ENCODE measurements at places on chromosomes 5 and 9. TPM values are rescaled to one million over a fixed set of nuclear protein-coding genes. Genes with fewer than 3 reads are reported as not detected.

DNA sequence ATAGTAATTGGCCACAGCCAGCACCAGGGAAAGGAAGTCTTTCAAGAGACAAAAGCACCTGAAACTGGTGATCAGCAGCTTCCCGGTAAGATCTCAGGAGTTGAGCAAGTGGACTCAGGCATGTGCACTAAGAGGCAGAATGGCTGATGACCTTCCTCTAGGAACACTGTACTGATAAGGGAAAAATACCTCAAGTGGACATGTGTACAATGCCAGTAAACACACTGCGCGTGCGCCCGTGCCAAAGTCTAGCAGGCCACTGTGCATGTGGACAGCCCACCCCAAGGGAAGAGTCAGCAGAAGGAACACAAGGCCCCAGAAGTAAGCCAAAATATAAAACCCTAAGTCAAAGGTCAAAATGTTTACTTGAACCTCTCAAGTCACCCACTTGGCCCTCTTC, 423.0 kb downstream of the TUSC1 start:
- DNase-seq: no peak

DNA sequence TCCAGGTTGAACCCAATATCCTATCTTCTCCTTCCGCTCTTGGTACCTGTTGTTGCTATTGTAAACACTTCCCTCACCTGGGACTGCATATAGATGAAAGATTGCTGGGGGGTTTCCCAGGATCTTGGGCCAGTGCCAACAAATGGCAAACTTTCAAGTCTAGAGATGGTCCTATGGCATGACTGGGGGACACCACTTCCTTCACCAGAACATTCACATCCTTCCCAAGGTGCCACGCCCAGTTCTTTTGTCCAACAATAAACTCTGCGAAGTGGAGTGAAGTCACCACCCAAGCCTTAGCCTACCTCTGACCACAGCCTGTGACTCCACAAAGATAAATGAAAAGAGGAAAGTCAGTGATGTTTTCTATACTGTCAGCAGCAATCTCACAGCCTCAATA, 34.4 kb downstream of the DOCK8 start:
- peak; percentile 14 for DNase-seq

- no peak for DNase-seq
Measured at GRCh38 chr9:105244734-105245028, 230 bp downstream of the SLC44A1 start.

- no peak for DNase-seq
Measured at GRCh38 chr5:131883984-131884383, 61.5 kb downstream of the MEIKIN start.

GRCh38 chr5:115098041-115098702, 71.5 kb downstream of the TRIM36 start:
- DNase-seq: peak; percentile 61

GRCh38 chr5:140631036-140631417, 1.9 kb downstream of the CD14 start:
- no peak for DNase-seq

- no peak for DNase-seq
Measured at GRCh38 chr5:38426986-38427950, 129.2 kb downstream of the LIFR start.

DNA sequence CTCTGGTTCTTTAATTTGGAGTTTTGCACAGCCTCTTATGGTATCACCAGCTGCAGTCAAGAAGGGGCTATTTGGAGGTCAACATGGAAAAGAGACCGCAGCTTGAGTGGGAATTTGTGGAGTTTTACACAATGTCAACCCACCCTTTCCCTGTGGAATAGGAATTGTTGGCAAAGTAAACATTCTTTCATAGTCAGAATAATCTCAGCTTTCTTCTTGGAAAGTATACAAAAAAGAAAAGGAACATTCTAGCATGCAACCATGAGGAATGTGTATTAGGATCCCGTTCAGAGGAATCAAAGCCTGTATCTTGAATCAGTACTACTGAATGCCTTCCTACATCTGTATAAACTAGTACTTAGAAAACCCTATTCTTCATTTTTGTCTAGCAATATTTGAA, 107.6 kb downstream of the LURAP1L start:
- peak; percentile 11 for DNase-seq

DNA sequence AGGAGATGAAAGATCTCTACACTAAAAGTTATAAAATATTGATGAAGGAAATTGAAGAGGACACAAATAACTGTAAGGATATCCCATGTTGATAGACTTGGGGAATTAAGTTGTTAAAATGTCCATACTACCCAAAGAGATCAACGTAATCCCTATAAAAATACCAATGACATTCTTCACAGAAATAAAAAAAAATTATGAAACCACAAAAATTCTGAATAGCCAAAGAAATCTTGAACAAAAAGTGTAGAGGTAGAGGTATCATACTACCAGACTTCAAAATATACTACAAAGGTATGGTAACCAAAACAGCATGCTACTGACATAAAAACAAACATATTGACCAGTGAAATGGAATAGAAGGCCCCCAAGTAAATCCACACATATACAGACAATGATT, 71.5 kb upstream of the ELL2 start:
- no peak for DNase-seq

DNA sequence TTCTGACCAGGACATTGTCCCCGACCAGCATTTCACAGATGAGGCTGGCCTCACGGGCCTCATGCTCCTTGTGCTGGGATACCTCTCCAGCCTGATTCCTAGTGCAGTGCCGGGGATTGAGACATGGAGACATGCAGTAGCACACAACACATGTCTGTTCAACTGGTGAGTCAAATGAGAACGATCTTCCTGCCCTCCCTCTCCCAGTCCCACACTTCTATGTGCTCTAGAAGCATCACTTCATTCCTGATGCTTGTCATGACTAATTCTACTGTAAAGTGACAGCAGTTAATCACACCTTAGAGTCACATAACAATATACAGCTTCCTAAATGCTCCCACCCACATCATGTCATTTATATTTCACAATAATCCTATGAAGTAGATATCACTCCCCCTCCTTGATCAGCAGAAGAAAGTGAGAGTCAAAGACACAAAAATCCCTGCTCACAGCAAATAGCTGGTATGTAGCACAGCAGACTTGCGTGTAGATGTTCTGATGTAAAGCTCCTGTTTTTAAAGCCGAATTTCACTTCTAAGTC, 101.8 kb downstream of the CCDC192 start:
- DNase-seq: no peak

DNA sequence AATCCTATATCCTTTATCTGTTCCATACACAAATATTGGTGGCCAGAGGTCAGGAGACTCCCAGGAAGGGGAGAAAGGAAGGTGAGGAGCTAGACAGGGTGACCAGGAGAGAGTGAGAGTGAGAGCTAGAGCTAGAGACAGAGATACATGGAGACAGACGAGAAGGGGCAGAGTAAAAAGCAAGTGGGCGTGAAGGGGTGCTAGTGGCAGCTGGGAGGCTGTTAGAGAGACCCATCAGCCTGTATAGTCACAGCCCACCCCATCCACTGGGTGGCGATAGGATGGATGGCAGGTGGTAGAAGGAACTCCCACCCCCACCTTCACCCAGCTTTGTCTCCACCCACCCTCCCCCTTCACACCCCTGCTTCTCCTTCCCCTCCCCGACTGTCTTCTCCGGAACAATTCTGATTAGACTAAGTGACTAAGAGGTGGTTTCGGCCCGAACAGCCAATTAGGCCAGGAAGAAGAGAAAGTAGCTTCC, 32.8 kb downstream of the PCDH1 start:
- peak; percentile 11 for DNase-seq

- peak; percentile 76 for DNase-seq
Measured at GRCh38 chr9:87337335-87338087, 160.2 kb upstream of the DAPK1 start.

DNA sequence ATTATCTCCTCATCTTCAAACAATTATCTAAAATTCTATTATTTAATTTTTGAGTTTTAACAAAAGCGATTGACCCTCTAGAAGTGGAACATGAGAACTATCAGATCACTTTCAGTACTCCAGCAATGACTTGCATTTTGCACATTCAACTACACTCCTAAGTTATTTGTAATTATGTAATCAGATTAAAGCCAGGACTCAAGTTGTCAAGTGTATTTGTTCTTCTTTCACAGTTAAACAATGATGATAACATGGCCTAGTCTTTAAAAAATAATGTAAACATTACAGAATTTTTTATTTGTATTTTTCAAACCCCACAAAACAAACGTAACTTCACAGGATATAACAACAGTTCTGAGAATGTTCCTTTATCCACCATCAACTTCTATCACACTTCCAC, 2148.9 kb upstream of the ACO1 start:
- DNase-seq: peak; percentile 5

DNA sequence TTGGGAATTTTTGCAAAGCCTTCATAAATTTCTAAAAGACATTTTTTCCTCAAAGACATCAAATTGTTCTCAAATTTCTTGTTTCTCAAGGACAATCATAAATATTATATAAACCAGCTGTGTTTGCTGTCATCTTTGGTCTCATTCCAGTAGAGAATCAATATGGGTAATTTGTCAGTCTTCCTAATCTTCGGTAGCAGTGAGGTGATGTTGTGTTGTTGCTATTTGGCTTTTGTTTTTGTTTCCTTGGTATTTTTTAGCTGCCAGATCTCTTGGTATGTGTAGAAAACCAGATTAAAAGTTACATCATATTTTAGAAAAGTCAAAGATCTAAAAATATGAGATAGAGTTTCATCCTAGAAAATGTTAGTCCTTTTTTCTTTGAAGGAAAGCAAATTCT, 87.5 kb downstream of the CAMK4 start:
- no peak for DNase-seq

GRCh38 chr5:133219296-133219695, 167.5 kb downstream of the HSPA4 start:
- no peak for DNase-seq

GRCh38 chr5:37847978-37848425, 8.2 kb upstream of the GDNF start:
- peak; percentile 66 for DNase-seq

Gene FRMPD1
- total RNA-seq: not detected

Gene GARIN3
- not detected for total RNA-seq

Gene PLAC8L1
- not detected for total RNA-seq

Gene APBA1
- total RNA-seq: 0.41 TPM

Gene IL7R
- total RNA-seq: 10.6 TPM

Gene PPP3R2
- not detected for total RNA-seq

Gene ZNF483
- 0.21 TPM for total RNA-seq

Gene CLTA
- total RNA-seq: 475 TPM

Gene GABRA1
- total RNA-seq: 2.4 TPM

Gene NR4A3
- 0.06 TPM for total RNA-seq
